ENCODE measurements at places on chromosomes 4 and X.

GRCh38 chr4:48896845-48897244 lies 9.7 kb downstream of the OCIAD2 start:
- DNase-seq, result no peak

DNA sequence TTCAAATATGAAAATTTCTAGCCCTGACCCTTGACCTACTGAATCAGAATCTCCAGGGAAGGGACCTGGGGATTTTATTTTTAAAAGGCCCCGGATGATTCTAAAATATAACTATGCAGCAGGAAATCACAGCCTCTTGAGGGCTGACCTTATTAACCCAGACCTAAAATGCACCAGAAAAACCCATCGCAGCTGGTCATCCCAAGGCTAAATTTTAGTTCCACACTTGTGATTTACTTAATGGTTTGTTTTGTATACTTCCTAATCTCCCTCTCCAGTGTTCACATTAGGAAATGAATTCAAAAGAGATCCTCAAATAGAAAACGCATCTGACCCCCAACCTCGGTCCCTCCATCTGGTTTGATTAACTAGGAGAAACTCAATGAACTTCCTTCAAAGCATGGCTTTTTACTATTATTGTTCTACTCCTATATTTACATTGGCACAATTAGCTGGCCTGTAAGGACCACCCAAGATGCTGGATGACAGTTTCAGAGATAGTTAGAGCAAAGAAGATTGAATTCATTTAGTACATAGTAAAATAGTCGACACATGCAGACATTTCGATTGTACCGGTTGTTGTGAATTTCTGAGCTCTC lies 147.8 kb upstream of the MED14 start:
- no peak for DNase-seq

DNA sequence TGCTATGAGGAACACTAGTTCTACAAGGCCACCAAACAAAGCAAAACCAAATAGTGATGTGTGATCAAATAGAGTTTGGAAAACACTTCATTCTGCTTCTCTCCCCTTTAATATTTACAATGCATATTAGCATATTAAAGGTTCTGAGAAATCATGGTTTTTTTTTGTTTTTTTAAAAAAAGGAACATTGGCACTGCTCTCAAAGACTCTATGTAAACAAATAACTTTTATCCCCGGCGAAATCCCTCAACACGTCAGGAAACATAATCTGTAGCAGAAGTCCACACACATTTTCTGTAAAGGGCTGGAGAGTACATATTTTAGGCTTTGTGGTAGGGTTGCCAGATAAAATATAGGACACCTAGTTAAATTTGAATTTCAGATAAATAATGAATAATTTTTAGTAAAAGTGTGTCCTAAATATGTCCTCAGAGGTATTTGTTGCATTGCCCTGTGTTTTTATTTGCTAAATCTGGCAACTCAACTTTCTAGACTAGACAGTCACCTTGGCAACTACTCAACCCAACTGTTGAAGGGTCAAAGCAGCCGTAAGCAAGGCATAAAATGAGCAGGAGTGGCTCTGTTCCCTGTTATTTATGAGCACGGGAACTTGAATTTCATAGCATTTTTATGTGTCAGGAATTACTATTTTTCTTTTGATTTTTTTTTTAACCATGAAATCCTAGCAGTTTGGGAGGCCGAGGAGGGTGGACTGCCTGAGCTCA lies 8.6 kb downstream of the SPATA4 start:
- no peak for DNase-seq

GRCh38 chr4:109301651-109302360 lies 652 bp downstream of the COL25A1 start:
- DNase-seq, result no peak

DNA sequence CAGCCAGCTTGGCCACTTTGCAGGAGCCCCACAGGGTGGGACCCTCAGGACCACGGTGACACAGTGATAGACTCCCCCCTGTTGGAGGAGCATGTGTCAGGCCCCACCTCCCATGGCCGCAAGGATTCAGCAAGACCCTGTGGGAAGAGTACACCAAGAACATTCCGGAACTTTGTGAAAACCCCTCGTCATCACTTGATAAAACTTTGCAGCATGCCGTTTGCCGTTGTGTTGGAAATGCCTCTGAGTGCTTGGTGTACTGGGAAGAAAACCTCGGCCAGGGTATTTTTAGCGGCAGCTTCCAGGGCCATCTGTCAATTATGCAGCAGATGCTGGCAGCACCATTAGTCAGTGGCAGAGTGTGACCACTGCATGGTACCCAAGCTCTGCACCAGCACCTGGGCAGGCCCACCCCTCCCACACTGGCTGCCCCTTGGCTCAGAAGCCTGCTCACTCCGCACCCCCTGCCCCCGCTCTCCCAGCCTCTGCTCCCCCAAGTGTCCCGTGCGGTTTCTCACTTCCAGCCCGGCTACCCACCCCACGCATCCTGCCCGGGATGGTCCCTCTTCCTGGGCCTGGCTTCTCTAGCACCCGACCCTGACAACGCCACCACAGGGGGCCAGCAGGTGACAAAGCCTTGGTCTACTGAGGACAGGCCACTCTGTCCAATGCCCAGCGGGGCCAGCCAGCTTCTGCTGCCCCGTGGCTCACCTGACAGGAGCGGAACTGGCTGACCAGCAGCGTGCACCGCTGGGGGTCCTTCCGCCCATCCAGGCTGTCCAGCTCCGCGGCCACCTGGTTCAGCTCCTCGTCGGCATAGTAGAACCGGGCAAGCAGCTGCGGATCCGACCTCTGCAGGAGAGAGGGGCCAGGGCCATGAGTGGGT lies 65.0 kb downstream of the ZFYVE28 start:
- DNase-seq, result no peak

GRCh38 chr4:91447168-91447567 lies 856.6 kb upstream of the GRID2 start:
- no peak for DNase-seq

GRCh38 chr4:5912614-5913019 lies 19.7 kb upstream of the CRMP1 start:
- DNase-seq, result no peak

- no peak for DNase-seq
These were observed 141.3 kb upstream of the NALF2 start for GRCh38 chrX:69362856-69363255.

GRCh38 chrX:15814771-15815365 lies 24.6 kb downstream of the ZRSR2 start:
- no peak for DNase-seq

DNA sequence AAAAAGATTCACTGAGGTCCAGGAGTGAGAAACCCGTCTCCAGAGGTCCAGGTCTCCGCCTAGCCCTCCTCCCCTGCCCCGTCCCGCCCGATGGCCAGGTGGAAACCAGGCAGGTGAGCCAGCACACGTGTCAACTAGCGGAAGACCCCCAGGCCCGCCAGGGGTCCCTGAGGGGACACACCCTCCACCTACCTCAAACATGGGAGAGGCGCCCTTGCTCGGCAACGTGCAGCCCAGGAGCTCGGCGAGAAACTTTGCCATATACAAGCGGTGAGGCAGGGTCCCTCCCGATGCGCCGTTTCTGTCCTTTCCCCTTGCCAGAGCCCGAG lies 330.0 kb downstream of the HNRNPD start:
- DNase-seq, result no peak

GRCh38 chrX:106378616-106379015 lies 210.5 kb downstream of the PWWP3B start:
- DNase-seq, result no peak

DNA sequence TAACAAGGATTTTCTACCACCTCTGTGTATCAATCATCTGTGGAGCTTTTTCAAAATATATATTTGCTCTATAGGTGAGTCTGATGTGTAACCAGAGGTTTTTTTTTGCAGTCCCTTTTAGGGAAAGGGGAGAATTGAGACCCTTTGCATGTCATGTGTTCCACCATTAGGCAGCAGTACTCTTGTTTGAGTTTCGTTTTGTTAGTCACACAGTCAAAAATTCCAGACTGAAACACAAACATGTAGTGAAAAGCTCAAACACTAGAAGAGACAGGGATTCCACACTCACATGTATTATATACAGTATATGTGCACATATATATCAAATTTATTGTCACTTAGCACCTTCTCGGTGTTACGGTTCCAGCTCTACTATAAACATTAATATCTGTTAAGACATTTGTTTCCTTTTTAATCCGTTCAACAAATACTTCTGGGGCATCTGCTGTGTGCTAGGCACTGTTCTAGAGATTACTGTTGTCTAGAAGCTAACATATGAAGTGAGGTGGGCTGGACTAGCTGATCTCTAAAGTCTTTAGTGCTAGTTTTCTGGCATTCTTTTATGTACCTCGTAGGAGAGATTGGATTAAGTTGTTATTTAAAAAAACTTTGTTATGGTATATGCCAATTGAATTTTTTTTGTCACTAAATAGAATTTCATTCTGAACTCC lies 5.5 kb downstream of the USP9X start:
- no peak for DNase-seq

GRCh38 chr4:53734584-53735353 lies 143.5 kb upstream of the LNX1 start:
- peak; percentile 46 for DNase-seq

DNA sequence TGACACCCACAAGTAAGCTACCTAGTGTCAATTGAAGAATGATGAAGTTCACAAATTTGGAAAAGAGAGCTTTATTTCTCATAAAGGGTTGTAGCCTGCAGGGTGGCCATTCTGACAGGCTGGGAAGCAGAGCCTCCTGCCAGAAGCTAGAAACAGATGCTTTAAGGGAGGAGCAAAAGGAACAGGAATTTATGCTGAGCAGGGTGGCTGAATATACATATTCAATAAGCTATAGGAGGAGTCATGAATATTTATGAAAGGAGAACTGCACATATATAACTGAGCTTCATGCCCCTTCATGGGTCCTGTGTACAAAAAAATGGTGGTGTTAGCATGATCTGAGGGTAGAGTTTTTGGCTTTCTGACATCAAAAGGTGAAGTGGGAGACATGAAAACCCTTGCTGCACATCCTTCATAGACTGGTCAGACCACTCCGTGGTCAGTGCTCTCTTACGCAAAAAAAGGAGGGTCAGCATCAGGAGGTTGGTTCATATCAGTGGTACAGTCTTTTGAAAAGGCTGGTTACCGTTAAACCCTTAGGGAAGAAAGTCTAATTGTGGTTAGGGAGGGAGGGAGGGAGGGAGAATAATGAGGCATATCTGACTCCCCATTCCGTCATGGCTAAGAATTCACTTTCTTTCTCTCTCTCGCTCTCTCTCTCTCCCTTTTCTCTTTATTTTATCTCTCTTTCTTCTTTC lies 121.4 kb downstream of the LUZP4 start:
- no peak for DNase-seq

DNA sequence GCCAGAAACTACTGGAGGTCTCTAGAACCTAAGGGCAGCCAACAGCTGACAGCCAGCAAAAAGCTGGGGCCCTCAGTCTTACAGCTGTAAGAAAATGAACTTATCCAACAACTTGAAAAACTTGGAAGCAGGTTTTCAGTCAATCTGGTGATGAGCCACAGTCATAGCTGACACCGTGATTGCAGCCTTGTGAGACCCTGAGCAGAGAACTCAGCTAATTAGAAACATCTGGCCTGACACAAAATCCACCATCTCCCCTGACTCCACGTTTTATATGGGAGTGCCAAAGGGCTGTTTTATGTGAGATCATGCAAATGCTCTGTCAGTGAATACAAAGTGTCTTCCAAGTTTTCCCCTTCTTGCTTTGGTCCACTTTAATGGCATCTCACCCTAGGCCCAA lies 198.8 kb upstream of the DCAF8L1 start:
- DNase-seq, result no peak

GRCh38 chrX:20680998-20681397 lies 414.3 kb upstream of the RPS6KA3 start:
- DNase-seq, result no peak

DNA sequence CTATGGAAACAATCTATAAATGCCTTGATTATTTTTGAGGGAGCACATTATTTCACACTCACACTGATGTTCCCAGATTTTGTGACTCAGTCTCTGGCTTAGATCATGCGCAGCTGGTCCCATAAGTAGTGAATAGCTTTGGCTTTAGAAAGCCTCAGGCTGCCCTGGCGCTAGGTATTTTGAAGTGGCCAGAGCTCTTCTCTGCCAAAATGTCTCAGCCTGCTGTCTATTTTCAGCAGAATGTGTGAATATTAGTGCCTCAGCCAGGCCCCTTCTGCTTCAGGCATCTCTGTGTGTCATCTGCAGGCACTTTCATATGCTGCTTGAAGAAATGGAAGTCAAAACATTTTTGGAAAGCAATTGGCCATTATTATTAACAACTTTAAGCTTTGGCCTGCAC lies 931.0 kb upstream of the INTU start:
- DNase-seq, result no peak

- peak; percentile 78 for DNase-seq
These were observed at the start of gene FGFRL1 for GRCh38 chr4:1011022-1011665. FGFRL1 (plus strand) TSS chr4:1011626; CDS start chr4:1012486, 860 bp downstream.

DNA sequence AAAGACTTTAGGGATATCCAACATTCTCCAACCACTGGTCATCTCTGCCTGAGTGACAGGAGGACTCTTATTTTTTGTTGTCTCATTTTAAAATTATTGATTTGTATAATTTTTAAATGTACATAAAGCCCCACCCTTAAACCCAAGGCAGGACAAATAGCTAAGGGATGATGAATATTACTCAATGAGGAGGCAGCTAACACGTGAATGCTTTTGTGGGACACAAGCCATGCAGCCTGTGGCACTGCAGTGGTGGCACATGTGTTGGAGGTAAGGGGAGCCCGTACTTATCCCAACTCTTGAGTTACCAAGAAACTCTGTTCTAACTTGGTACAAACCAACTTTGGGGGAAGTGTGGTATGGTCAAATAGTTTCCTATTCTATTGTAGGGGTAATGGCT lies 19.5 kb downstream of the MID1IP1 start:
- no peak for DNase-seq

- no peak for DNase-seq
These were observed 23.1 kb upstream of the ARMCX2 start for GRCh38 chrX:101682723-101683122.

GRCh38 chr4:86326400-86326799 lies 33.5 kb downstream of the MAPK10 start:
- peak; percentile 7 for DNase-seq

DNA sequence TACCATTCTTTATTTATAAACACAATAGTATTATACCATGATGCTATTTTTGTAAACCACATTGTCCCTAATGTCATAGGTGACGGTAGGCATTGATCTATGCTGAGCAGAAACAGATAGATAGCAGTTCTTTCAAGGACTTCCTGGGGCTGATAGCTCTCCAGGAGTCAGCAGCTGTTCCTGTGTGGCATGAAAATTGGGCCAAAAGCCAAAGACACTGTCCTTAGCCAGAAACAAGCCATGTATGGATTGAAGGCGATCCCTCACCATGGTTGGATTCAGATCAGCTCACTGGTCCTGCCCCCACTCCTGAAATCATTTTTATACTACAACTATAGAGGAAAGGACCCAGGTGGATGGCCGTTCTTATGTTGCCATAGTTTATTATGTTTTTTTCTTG lies 53.6 kb downstream of the DDX60 start:
- DNase-seq, result no peak

All from amniotic stem cell (primary cell).